Left renal cortex interstitium (tissue), 4 donors: ENCODE measurements at places on chromosomes 5 and 9.

DNA sequence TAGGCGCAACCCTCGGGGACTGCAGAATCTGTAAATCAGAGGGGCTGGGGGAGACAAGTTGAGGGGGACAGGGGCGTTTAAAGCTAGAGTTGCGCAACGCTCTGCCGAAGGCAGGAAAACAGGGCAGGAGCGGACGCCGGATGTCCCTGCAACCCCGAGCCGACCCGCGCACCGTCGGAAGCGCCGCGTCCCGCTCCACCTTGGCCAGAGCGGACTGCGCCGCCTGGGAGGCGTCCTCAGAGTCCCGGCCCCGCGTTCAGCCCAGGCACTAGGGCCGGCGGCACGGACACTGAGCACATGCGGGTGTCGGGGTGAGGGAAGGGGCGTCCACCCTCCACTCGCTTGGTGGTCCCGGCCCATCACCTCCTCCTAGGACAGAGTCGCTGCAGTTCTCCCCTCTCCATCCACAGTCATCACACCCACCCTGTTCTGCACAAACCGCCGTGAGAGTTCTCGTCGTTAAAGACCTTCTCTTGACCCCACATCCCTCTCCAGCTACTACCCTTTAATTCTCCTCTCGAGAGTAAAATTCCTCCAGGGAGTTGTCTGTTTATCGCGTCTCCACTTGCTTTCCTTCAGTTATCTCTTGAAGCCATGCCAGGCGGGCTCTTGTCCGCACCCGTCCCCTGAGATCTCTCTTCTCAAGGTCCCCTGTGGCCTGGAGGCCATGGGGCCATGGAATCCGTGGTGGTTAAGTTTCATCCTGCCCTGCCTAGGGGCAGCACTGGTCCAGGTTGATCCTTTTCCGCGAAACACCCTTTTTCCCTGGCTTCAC is 796 bp upstream of the PDLIM7 start:
- no peak for DNase-seq

GRCh38 chr5:56314529-56314928 is 81.4 kb upstream of the ANKRD55 start:
- DNase-seq = no peak

DNA sequence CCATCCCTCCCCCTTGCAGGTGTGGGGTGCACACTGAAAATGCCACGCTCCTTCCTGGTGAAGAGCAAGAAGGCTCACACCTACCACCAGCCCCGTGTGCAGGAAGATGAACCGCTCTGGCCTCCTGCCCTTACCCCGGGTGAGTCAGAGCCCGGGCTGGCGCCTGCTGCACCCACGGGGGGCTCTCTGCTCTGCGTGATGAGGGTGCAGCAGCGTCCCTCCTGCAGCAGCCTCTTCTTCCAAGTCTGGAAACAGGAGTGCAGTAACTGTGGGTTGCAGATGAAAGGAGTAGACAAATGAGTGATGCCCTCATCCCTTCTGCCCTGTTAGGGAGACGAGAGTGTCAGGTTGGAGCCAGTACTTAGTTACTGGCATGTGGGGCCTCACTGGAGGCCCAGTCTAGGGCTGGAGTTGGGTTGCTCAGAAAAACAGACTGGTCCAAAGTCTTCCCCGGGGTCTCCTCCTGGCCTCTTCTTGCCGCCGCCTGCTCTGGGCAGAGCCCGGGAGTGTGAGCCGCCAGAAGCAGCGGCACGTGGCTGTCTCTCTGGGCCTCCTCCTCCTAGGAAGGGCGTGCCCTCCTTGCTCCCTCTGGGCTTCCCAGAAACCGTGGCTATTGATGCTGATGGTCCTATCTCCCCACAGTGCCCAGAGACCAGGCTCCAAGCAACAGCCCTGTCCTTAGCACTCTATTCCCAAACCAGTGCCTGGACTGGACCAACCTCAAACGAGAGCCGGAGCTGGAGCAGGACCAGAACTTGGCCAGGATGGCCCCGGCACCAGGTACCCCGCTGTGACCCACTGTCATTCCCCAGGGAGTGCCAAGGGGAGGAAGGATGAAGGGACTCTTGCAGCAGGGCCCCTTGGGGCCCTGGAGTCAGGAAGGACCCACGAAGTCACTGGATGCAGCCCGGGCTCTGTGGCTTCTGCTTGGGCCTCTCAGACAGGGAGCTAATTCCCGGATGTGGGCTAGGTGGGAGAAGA is 8.4 kb downstream of the GFI1B start:
- no peak for DNase-seq

DNA sequence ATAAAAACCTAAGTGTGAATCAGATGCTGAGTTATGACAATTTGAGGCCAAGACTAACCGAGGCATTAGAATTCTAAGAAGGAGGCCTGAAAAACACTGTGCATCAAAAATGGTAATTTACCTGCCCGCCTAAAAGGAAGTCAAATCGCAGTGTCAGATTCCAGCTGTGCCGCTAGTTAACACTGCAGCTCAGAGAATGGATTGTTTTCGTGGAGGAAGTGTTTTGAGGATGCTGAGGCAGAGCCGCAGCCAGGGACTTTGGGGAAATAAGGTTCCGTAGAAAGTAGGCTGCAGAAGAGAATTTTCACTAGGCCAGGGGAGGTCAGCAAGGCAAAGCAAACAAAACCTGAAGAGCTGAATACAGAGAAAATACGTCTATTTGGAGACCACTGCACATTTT is 226.4 kb upstream of the ISL1 start:
- DNase-seq = no peak

DNA sequence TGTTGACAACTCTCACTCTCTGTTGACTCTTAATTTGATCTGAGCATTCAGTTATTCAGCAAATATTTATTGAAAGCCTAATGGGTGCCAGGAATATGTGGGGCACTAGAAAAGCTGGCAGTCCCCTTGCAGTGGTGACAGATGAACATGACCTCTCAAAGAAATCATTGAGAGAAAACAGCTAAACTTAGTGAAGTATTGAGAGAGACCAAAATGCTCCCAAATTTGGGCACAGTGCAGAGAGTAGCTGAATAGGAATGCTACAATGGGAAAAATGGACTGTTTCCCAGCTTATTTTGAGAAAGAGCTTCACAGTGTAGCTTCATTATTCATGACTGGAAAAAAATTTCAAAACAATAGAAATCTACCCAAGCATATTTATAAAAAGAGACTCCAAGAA is 257.9 kb downstream of the SGCD start:
- DNase-seq = no peak

- no peak for DNase-seq
These were observed 34.2 kb downstream of the FOXI1 start for GRCh38 chr5:170139786-170140335.

DNA sequence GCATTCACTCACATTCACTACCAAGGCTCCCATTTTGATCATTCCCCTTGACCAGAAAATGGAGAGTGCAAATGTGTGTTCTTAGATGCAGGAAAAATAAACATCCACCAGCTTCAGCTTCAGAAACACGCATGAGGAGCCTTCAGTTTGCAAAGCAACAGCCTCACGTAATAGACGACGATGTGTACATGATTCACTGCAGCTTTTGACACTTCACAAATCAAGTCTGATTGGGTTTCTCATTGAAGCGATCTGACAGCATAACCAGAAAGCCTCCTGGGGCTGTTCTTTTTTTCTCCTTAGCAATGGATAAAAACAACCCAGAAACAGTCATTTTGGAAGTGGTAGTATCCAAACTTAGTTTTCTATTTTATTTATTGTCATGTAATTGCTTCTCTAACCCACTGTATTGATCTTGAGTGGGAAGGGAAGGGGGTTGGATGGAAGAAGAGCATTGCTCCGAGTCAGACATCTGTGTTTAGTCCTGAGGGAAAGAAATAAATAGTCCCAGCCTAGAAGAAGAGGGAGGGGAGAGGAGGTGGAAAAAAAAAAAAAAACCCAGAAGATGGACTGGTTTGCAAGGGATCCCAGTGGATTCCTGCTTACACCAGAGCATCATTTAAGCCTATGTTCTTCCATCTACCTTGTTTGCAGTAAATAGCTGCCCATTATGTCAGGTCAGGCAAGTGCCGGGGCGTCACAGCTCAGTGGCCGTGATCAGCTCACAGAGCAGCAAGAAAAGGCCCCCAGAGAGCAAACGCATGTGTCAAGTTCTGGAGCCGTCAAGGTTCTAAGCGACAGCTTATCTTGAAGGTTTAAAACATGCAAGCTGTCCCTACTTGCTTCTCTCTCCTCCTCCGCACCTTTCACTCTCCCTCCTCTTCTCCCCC is 190.2 kb upstream of the SNX2 start:
- DNase-seq = no peak

- DNase-seq = peak; percentile 44
These were observed 53.5 kb upstream of the GRIN3A start for GRCh38 chr9:101791938-101792337.

- DNase-seq = no peak
These were observed 236.5 kb downstream of the DMRTA1 start for GRCh38 chr9:22682961-22683699.

DNA sequence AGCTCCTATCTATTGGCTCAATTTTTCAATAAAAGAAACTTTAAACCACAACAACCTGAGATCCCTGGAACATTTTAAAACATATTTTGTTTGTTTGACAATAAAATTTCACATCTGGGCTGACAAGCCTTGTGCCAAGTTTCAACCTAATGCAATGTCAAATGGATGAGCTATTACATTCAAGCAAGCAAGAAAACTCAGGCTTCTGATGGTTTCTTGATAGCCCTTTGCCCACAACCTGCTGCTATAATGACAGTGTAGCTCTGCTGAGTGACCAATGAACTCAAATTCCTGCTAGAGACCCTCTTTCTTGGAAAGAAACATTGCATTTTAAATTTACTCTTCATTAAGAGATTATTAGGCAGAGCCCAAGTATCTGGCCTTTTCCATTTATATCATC is 472.9 kb downstream of the ARHGEF28 start:
- DNase-seq = no peak

DNA sequence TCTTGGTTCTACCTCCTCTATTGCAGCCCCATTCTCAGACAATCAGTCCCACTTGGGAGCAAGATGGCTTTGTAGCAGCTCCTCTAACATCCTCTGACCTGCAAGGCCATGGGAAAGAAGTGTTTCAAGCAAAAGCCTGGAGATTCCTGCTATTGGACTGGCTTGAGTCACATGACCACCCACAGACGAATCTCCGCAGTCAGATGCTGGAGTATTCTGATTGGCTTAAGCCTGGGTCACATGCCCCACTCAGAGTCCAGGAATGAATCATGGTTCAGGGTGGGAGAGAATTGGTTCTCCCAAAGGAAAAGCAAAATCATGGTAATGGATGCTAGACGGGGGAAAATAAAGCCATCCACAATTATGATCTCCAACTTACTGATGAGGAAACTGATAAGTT is 22.6 kb upstream of the LMX1B start:
- no peak for DNase-seq

- no peak for DNase-seq
These were observed 29.2 kb downstream of the MLLT3 start for GRCh38 chr9:20593105-20593504.

- DNase-seq = no peak
These were observed 19.6 kb upstream of the UBTD2 start for GRCh38 chr5:172303162-172303561.

- no peak for DNase-seq
These were observed 42.8 kb downstream of the MAST4 start for GRCh38 chr5:66639037-66639436.

DNA sequence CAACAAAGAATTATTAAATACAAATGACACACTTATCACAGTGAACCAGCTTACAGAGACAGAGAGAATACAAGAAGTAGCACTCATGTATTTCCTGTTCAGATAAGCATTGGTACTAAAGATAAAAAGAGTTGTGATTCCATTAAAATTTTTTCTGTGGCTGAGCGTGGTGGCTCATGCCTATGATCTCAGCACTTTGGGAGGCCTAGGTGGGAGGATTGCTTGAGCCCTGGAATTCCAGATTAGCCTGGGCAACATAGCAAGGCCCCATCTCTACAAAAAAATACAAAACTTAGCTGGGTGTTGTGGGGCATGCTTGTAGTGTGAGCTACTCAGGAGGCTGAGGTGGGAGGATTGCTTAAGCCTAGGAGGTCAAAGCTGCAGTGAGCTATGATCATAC is 32.9 kb downstream of the FCHO2 start:
- DNase-seq = no peak

DNA sequence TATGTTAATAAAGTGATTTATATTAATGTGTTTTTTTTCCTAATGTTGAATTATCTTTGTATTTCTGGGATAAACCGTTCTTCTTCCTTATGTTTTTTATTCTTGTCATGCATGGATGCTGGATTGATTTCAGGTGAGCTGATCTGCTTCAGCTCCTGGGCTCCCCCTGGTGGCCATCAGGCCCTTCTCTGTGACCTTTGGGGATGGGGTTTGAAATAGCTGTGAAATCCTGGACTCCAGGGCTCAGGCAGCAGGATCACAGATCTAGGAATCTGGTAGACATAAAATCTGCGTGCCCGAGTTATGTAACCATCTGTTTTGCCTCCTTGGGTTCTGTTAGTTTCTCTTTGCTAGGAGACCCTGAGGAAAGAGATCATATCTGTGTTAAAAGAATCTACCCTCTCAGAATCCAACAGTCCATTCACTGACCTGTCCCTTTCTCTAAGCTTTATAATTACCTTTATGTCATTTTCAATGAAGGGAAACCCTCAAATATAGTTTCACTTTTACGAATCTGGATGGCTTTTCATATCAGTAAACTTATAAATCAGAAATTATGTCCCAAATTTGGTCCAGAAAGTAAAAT is 12.2 kb upstream of the OR13J1 start:
- peak; percentile 41 for DNase-seq

DNA sequence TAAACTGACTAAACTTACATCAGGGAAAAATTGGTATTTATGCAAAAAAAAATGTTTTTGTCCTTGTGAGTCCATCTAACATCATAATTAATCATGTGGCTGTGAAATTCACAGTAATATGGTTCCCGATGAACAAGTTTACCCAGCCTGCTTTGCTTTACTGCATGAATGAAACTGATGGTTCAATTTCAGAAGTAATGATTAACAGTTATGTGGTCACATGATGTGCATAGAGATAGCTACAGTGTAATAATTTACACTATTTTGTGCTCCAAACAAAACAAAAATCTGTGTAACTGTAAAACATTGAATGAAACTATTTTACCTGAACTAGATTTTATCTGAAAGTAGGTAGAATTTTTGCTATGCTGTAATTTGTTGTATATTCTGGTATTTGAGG is 16.6 kb upstream of the SRP19 start:
- no peak for DNase-seq

GRCh38 chr5:110940136-110940535 is 131.4 kb upstream of the TSLP start:
- DNase-seq = no peak

GRCh38 chr9:86075132-86076109 is 23.9 kb downstream of the GOLM1 start:
- no peak for DNase-seq

GRCh38 chr5:51371052-51371451 is 12.2 kb upstream of the ISL1 start:
- DNase-seq = no peak

- DNase-seq = no peak
These were observed 616.0 kb downstream of the RAB3C start for GRCh38 chr5:59198832-59199231.

GRCh38 chr5:91390268-91390667 is 7.2 kb upstream of the ARRDC3 start:
- DNase-seq = no peak

DNA sequence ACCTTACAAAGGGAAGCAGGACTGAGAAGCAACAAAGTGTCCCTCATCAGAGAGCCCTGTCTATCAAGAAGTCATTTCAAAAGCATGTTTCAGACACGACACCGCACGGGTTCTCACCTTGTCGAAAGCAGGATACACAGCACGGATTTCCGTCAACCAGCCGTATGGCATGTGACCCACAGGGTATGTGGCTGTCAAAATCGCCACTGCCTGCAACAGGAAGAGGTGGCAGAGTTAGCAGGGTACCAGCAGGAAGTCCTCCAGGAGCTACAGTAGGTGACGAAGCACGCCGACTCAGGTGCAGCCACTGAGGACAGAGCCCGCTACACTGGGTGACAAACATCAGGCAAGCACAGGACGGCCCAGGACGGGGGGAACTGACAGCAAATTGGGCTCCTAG is 81.2 kb downstream of the OTULIN start:
- no peak for DNase-seq
